ENCODE measurements at places on chromosomes 5 and 9.
A peak's percentile ranks its signal among the peaks of the same experiment; 100 is the strongest.

DNA sequence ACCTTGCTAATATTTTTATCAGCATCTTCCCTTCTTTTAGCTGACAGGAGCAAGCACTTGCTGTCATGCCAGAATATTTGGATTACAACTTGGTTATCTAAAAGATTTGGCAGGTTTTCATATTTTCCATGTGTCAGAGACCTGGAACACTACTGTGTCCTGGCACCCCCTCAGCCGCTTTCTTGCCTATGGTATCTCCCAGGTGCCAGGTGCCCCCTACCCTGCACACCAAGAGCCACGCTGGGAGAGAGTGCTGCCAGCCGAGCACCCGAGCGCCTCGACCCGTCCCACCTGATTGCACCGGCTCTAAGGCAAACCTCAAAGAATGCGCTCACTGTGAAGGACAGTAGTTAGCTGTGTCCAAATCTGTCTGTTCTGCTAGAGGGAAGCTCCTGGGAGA, 84.8 kb downstream of the GTF3C4 start:
- no peak for DNase-seq

DNA sequence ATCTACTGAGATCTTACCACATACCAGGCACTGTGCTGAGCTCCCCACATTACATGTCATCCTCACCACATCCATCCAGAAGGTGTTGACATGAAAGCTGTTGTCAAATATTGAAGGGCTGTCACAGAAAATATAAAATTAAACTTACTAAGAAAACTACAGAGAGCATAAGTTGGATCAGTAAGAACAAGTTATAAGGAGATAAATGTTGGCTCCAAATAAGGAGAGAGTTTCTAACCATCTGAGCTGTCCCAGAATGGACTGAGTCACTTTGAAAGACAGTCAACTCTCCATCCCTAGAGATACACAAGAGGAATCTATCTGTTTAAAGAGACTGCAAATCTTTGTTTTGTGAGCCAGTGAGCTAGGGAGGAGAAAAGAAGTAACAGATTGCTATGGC, 169.8 kb downstream of the DRD1 start:
- DNase-seq = no peak

DNA sequence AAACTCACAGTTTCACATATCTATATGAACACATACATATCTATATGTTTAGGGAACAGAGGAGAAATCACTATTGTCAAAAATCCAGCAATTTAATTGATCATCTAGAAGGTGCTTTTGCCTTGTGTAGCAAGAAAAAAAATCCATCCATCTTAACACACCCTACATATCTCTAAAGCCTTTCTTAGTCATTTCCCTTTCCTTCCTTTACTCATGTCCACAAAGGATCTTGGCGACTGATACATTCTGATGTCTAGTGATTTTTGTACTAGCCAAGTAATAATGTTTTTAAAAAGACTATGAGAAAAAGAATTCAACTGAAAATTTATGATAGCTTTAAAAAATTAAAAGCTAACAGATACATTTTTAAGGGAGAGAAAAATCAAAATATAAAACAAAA, 22.5 kb downstream of the ZDHHC21 start:
- DNase-seq = no peak

- no peak for DNase-seq
Measured at GRCh38 chr9:91141407-91141965, 220.2 kb downstream of the AUH start.

- DNase-seq = no peak
Measured at GRCh38 chr9:81543695-81544094, 145.7 kb downstream of the TLE1 start.

GRCh38 chr5:2537378-2538145, 213.9 kb downstream of the IRX2 start:
- no peak for DNase-seq

DNA sequence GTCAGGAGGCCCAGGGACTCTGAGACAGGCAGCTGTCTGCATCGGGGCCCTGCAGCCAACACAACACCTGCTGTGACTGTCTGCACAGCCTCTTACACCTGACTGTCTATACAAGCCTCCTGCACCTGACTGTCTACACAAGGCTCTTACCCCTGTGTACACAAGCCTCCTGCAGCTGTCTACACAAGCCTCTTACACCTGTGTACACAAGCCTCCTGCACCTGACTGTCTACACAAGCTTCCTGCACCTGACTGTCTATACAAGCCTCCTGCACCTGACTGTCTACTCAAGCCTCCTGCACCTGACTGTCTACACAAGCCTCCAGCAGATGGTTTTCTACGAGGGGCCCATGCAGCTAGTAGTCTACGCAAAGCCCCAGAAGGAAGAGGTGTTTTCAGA, 18.6 kb downstream of the IRX2 start:
- DNase-seq = no peak

DNA sequence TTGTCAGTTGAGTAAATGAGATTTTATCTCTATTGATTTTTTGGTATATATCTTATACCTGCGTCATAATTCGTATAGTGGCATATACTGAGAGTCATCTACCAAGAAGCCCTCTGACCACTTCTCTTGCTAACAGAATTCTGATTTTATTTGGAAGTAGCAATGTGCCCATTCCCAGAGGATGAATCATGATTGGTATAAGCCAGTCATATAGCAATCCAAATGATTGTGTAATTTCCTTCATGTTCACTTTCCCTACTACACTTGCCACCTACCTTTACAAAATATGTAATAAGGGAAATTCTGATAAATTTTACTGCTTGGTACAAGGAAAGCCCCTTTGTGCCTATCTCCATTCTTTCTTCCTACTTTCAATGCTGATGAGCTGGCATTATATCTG, 16.1 kb upstream of the ZNF462 start:
- DNase-seq = no peak

- no peak for DNase-seq
Measured at GRCh38 chr9:131096269-131097125, at the start of gene AIF1L. AIF1L (plus strand) TSS chr9:131096531; CDS start chr9:131096630, 99 bp downstream.

- no peak for DNase-seq
Measured at GRCh38 chr9:132244582-132245455, 83.0 kb downstream of the NTNG2 start.

DNA sequence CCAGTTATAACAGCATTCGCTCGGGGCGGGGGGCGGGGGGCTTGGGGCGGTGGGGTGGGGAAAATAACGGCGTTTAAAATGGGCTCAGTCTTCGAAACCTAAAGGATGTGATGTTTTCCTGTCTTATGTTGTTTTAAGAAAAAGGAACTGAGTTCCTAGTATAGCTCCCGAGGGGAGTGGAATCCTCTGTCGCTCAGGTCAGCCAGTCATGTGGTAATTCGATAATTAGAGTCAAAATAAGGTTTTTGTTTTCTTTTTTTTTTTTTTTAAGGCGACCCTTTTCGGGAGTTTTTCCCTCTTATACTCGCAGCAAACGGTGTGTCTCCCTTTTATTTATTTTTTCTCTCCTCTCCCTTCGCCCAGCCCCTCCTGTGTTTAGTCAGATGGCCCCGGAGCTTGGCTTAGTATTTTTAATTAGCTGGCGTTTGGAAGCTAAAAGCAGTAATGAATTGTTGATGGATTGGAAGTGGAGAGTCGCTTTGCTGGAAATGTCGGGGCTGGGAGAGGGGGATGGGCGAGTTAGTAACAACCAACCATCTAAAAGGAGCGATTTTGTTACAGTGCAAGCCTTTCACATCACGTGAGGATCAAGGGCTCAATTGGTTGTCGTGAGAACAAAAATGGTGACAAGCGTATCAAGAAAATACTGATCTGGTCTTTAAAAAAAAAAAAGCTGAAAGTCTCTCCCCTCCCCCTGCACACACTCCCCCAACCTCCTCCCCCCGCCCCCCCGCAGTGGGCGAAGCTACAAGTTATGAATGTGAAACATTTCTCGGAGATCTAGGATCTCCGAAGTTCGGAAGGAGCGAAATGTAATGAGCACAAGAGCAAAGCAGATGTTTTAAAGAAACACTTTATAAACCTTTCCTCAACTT, 714 bp upstream of the ZNF608 start:
- peak; percentile 79 for DNase-seq

All from ovary (tissue), 10 donors.